H54 (cell line): ENCODE measurements at places on chromosomes 1 and 21.
A peak's percentile ranks its signal among the peaks of the same experiment; 100 is the strongest.

- no peak for DNase-seq
Observed at GRCh38 chr1:236623371-236624166, 19.3 kb upstream of the HEATR1 start.

DNA sequence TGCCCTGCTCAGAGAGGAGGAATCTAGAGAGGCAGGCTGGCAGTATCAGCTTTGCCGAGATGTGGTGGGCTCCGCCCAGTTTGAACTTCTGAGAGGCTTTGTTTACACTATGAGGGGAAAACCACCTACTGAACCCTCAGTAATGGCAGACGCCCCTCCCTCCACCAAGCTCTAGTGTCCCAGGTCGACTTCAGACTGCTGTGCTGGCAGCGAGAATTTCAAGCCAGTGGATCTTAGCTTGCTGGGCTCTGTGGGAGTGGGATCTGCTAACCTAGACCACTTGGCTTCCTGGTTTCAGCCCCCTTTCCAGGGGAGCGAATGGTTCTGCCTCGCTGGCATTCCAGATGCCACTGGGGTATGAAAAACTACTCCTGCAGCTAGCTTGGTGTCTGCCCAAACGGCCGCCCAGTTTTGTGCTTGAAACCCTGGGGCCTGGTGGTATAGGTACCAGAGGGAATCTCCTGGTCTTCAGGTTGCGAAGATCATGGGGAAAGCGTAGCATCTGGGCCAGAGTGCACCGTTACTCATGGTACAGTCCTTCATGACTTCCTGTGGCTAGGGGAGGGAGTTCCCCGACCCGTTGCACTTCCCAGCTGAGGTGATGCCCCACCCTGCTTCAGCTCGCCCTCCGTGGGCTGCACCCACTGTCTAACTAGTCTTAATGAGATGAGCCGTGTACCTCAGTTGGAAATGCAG, 43.6 kb downstream of the C21orf91 start:
- no peak for DNase-seq

- no peak for DNase-seq
Observed at GRCh38 chr1:87549738-87550137, 221.1 kb downstream of the LMO4 start.

- DNase-seq: no peak
Observed at GRCh38 chr1:43861337-43861736, 72.3 kb upstream of the ARTN start.

DNA sequence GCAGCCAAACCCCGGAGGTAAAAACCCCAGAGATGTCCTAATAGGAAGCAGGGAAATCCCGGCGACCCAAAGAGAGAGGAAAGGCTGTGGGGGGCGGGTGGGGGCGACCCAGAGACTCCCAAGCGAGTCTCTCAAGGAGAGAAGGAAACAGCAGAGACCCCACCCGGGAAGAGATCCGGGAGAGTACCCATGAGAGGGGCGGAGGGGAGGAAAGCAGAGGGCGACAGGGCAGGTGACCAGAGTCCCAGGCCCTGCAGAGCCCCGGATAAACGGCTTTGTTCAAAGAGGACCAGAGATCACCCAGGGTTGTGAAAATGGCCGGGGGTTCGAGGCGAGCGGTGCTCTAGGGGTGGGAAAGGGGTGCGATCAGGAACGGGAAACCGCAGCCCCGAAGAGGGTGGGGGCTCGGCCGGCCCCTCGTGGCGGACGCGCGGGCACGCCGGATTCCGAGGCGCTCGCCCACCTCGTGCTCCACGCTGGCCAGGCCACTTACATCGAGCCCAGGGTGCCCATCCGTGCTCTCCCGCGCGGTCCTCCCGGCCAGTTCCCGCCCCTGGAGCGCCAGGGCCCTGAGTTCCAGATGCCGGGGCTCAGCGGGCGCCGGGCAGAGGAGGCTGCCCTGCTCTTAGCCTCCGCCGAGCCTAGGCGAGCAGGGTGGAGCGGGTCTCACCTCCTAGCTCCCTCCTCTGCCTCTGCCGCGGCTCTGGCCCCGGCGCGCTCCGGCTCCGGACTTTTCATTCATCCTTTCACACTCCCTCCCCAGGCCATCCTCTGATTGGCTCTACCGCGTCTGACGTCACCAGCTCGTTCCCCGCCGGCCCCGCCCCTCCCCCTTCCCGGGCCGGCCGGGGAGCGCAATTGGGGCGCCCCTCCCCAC, 52.3 kb downstream of the RHBG start:
- peak; percentile 99 for DNase-seq

DNA sequence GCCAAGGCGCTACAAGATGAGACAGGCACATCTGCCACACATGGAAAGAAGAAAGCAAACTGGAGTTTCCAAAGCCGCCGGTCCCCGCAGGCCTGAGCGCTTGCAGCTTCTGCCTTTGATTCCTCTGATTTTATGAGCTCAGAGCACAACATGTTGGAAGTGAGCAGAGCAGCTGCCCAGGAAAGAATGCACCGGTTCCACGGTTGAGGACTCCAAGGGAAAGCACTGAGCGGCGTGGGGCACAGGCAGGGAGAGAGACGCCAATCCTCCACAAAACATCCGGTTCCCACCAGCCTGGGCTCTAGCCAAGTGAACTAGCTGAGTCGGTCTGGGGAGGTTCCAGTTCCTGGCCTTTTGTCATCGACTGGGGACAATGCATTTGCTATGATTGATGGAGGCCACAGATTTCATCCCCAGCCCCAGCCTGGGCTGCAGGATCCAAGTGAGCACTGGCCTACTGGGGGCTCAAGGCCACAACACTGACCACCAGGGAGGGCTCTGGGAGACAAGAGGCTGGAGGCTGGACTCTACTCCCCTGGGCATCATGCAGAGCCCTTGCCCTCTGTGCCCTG, 253.1 kb upstream of the IRF2BP2 start:
- DNase-seq: no peak

DNA sequence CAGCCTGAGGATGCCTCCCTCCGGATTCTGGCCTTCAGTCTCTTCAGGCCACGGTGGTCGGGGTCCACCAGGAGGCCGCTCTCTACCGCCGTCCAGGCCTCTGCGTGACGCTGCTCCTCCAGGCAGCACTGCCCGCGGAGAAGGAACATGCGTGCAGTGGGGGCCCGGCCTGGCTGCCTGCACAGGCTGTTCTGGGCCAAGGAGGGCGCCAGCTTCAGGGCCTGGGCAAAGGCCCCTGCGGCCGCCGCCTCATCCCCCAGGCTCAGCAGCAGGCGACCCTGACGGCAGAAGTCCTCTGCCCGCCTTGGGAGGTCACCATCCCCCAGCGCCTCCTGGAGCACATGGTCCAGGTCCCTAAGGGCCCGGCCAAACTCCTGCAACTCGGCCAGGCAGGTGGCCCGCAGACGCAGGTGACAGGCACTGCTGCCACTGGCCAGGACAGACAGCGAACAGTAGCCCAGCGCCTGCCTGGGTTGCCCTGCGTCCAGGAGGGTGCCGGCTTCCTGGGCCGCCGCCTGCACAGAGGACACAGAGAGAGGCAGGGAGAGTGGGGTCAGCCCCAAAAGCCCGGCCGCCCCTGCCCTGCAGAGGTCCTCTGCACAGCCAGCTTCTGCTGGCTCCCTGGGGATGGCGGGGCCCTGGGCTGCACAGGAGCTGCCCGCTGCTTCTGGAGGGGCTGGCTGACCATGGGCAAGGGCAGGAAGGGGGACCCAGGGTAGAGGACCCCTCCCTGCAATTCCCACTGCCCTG, 8.7 kb upstream of the MMEL1 start:
- DNase-seq: no peak

DNA sequence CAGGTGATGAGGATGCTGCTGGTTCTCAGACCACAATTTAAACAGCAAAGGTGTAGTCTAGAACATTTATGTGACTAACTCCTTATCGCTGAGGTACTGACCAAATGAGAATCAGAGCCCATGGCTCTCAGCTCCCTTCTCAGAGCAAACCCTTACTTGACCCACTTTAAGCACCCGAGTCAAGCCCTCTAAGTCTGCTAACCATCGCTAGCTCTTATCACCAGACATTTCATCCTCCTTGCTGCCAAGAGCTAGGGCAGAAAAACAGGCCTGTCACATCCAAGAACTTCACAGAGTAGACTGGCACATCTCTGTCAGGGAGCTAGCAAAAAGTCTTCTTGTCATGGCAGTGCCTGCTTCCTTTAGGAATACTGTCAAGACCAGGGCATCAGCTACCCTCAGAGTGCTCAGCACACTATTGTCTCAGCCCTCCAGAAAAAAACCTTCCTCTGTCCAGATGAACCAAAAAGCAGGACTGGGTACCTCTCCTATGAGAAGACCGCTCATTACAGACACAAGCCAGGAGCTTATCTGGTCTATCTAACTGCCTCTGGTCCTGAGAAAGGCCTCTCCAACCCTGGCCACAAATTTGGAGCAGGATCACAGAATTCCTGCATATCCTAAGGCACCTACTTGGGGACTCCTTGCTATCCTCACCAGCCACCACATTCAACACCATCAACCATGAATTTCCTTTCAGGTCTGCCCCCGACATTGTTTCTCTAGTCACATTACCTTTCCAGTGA, 26.2 kb downstream of the ERI3 start:
- DNase-seq: no peak

DNA sequence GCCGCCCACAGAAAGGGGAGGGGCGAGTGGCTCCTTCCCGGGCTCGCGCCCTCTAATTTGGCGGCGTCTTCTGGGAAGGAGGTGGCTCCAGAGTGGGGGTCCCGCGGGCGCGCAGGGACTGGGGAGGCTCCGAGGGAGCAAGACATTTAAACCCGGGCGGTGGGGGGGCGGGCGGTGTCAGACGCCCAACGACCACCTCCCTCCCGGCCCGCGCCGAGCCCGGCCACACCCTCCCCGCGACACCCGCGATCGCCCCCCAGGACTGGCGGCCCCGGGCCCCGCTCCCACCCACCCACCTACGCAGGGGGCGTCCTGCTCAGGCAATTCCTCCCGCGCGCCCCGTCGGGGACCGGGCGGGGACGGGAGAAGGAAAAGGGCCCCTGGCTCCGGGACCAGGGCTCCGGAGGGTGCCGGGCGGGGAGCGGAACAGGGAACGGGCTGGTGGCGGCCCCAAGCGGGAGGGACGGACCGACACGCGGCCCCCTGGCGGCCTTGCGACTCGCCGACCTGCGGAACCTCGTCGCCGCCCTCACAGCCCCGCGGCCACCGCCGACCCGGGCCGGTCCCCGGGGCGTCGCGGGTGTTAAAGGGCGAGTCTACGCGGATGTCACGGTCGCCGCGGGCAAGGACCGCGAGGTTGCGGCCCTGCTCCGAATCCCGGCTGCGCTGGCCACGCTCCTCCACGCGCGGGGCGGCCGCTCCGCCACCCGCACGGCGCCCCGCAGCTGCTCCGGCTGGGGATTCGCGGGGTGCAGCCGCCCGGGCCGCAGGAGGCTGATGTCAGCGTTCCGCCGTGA, 94.0 kb upstream of the FMN2 start:
- DNase-seq: no peak

GRCh38 chr1:103156966-103157365, 48.6 kb upstream of the COL11A1 start:
- no peak for DNase-seq

- no peak for DNase-seq
Observed at GRCh38 chr1:63612971-63613370, 19.8 kb downstream of the PGM1 start.

GRCh38 chr1:233570216-233570615, 43.7 kb upstream of the KCNK1 start:
- DNase-seq: no peak

DNA sequence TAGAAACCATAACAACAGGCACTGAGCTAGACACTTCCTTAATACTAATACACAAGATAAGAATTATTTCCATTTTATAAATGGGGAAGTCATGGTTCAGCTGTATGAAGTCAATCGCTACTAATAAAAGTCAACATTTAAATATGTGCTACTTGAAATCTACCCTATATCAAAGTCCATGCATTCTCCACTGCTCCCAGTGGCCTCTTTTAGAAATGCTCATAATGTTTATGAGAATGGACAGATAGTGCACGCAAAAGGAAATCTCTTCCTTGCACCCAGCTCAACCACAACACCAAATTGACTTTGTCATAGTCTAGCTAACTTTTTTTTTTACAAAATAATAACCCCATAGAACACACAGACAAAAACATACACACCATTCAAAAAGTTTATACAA, 281.7 kb upstream of the CXADR start:
- DNase-seq: no peak

DNA sequence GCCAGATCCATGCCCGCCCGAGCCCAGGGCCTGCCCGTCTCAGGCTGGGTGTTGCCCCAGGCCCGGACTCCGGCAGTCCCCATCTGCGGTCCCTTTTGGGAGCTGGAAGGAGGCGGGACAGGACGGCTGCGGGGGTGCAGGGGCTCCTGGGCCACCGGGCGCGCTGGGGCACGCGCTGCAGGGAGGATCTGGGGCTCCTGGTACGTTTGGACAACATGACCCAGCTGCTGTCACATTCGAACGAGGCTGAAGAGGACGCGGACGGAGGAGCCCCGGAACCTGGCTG, 6.6 kb upstream of the CALML6 start:
- DNase-seq: no peak

GRCh38 chr1:245278846-245279245, 124.1 kb downstream of the KIF26B start:
- DNase-seq: no peak

DNA sequence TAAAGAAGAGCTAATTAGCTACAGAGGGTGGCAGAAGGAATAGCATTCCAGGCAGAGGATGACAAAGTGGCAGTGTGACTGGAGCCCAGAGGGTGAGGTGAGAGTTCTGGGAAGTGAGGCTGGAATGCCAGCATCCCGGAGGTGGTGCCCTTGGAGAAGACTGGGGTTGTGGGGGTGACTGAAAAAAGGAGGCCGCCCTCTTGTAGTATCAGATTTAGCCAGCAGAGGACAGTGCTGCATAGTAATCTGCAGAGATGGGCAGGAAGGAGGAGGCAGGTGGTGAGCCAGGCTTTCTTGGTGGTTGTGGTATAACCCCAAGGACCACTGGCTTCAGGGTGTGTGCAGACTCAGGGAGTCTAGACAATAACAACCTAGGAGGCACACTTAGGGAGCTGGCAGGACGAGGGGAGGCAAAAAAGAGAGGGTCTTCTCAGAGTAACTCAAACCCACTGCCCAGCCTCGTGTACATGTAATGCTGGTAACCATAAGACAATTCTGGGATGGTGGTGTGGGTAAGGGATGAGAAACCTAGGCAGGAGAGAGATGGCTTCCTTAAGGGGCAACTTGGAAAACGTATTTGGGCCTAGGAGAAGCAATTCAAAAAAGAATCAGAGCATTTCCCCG, 30.5 kb downstream of the MROH7 start:
- DNase-seq: peak; percentile 69

DNA sequence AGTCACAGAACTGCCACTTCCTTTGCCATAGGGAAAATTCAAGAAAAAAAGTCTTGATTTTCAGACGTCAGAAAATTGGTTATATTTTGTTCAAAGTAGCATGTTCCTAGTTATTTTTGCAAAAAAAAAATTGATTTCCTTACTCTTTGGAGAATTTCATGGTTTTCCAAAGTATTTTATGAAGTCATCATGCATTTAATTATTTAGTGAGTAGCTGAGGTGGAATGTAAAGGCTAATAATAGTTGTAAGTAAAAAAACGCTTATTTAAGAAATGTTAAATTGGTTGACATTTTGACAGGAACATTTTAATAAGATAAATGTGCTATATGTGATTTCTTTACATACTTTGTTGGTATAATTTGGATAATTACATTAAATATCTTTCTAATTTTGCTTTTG, 20.8 kb downstream of the TSEN15 start:
- DNase-seq: no peak

DNA sequence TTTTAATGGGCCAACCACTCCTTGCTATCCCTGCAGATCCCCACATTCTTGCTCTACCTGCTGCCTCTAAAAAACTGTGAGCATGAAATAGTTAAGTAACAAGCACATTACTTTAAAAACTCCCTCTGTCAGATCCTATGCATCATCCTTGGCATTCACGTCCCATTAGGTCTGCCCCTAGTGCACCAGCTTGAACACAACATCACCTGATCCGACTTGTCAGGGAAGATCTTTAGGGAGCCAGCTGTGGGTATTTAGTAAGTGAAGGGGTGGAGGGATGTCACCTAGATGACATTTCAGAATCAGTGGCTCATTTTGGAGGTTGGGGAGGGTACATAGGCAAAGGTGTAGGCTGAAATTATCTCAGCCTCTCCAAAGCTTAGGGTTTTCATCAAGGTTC, 33.5 kb downstream of the RXRG start:
- no peak for DNase-seq
